GOT3 (cell line): ENCODE measurements at places on chromosomes 11 and 22.

DNA sequence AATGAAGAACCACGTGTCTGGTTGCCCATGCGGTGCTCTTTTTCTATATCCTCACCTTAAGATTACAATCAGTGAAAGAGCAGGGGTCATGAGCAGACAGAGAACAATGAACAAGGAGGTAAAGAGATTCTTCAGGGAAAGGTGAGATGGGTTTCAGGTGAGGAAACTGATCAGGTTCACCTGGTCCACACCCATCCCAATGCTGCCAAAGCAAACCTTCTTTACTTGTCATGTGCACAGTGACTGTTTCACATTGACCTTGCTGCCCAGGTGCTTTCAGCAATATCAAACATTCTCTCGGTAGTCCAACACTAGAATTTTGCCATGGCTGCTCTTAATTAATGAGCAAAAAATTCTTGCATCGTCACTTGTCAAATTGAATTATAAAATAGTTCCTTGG, 24.5 kb upstream of the OR9Q2 start:
- DNase-seq, result no peak

DNA sequence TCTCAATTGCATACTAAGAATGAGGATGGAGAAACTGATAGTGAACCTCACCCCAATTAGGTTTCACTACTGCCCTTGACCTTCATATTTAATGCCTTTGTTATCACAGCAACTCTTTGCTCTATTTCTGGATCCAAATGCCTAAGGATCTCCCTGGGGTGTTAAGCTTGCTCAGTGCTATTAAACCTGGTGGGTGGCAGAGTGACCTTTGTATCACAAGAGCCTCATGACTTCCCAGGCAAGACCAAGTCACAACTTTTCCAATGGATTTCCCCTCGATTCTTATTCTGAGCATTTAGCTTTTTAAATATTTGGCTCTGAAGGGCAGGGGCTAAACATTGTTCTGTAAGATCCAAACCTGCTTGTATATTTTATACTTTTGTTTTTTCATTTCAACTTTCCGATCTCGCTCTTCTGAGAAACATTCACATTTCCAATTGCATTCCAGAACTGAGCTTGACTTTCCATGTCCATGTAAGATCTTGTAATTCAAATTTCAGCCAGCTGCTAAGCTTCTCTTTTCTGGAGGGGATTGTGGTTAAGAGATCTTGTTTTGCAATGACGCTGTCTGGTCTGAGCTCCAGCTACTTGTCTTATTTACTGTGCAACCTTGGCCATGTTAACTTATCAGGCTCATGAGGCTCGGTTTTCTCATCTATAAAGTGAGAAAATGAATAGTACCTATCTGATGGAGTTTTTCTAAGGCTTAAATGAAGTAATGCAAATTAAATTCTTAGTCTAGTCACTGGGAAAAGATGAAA, 6.4 kb upstream of the EHF start:
- no peak for DNase-seq

DNA sequence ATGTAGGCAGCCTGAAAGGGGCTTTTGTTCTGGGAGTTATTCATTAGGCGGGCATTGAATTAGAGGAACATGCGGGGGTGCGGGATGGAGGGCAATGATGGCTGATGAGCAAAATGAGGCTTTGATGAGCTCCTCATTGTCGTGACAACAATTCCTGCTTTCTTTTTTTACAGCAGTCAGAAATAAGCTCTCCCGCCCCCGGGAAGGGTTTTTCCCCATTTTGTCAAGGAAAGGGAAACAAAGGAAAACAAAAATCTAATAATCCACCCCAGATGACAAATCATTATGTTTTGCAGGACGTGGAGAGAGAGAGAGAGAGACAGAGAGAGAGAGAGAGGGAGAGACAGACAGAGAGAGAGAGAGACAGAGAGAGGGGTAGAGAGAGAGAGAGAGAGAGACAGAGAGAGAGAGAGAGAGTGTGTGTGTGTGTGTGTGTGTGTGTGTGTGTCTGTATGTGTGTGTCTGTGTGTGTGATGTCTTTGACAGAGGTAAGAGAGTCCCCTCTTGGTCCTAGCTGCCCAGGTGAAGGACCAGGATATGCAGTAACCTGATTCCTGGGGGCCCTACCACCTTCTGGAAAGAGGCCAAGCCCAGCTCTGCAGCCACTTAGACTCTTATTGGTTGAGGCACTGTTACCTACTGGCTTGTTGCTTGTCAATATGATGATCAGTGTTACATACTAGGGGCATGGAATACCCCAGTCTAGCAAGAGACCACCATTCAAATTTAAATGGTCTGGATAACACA, 46.7 kb upstream of the PARVA start:
- DNase-seq, result no peak

DNA sequence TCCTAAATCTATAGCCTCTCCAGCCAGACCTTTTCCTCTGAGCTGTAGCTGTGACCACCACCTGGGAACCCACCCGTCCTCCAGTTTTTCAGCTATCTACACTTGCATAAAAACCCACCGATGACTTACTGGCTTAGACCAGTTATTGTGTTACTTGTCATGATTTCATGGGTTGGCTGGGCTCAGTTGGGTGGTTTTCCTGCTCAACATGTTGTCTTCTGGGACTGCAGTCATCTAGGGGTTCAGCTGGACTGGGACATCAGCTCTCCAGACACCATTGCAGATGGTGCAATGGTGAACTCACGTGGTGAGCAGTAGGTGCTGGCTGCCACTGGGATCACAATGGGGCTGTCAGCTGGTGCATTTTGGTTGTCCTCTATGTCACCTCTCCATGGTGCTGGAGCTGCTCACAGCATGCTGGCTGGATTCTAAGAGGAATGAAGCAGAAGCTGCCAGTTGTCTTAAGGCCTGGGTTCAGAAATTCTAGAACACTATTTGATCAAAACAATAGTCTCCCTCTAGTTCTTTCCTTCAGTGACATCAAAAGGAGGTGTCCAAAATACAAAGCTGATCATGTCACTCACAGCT, 1.3 kb upstream of the SYT13 start:
- no peak for DNase-seq

DNA sequence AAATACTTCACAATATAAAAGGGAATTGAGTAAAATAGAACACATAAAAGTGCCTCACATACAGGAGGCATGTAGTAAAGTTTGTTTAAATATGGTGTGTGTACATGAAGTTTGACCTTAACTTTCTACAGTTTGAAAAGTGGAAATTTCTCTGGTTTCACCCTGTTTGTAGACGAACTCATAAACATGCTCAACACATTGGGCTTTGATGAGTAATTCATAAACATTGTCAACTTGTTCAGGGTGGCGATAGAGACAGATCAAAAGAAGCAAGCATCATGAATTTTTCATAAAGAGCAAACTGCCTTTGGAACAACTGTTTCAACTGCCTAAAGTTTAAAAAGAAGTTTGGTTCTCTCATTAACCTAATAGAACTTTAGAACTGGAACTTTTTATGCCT, 9.1 kb downstream of the SLN start:
- DNase-seq, result no peak

- DNase-seq, result no peak
Measured at GRCh38 chr11:78940500-78941225, 366.0 kb upstream of the NARS2 start.

- DNase-seq, result no peak
Measured at GRCh38 chr11:32333320-32333991, 101.9 kb downstream of the WT1 start.

- no peak for DNase-seq
Measured at GRCh38 chr11:66178183-66178582, 90.3 kb upstream of the RAB1B start.

DNA sequence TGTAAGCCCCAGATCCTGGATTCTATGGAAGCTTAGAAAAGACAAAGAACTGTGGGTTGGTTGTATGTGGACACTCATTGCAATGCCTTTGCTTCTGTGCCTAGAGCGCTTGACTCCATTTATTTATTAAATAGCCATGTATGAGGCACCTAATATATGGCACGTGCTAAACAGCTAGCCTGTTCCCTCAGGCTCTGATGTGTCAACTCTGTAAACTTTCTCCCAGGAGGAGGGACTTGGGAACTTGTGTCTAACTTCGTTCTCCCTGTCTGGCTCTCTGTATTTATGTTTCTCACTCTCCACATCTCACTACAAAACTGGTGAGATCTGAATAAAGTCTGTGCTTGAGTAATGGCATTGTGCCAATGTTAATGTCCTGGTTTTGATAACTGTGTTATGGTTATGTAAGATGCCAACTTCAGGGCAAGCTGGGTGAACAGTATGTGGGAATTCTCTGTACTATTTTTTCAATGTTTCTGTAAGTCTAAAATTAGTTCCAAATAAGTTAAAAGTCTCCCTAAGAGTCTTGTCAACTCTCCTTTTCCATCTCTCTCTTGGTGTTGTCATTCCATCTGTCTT, 34.1 kb upstream of the ZBTB16 start:
- no peak for DNase-seq

DNA sequence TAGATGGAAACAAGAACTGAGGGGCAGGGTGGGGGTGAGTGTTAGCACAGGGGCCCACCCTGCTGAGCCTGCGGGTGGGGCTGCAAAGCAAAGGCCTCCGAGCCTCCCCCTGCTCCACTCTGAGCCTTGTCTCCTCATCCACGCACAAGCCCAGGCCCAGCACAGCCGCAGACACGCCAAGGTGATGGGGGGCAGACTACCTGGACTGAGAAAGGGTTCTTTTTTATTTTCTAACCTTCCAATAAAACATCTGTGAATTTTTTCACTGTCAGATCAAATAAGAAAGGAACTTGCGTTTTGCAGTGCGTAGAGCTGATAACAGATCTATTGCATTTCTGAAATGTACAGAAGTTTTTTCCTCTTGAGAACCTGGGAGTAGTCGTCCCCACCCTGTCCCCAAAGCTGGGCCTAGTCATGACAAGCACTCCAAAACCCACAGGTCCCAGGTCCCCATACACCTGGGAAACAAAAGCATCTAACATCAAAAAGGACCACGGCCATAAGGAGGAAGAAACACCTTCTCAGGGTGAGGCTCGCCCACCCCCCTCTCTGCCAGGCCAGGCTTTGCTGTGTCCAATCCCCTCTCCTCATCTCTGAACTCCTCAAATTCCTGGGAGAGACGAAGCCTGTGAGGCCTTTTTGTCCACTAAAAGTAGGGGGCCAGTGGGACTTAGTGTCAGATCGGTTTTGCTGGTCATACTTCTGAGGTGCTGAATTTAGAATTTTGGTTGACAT, 22.7 kb upstream of the CD5 start:
- DNase-seq, result no peak

- no peak for DNase-seq
Measured at GRCh38 chr11:123183391-123184099, 11.5 kb downstream of the CLMP start.

DNA sequence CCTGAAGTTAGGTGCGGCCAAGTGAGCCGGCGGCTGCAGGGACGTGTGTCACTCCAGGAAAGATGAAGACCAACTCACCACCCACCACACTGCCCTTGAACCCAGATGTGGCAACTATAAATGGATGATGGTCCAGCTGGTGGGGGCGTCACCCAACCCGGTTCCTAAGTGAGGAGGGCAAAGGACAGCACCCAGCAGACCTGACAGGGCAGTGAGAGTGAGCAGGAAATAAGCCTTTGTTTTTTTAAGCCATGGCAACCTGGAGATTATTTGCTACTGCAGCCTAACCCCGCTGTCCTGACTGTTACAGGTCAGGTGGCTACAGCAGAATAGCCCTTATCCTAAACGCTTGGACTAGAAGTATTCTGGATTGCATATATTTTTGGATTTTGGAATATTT, 228.9 kb downstream of the CTTN start:
- no peak for DNase-seq

DNA sequence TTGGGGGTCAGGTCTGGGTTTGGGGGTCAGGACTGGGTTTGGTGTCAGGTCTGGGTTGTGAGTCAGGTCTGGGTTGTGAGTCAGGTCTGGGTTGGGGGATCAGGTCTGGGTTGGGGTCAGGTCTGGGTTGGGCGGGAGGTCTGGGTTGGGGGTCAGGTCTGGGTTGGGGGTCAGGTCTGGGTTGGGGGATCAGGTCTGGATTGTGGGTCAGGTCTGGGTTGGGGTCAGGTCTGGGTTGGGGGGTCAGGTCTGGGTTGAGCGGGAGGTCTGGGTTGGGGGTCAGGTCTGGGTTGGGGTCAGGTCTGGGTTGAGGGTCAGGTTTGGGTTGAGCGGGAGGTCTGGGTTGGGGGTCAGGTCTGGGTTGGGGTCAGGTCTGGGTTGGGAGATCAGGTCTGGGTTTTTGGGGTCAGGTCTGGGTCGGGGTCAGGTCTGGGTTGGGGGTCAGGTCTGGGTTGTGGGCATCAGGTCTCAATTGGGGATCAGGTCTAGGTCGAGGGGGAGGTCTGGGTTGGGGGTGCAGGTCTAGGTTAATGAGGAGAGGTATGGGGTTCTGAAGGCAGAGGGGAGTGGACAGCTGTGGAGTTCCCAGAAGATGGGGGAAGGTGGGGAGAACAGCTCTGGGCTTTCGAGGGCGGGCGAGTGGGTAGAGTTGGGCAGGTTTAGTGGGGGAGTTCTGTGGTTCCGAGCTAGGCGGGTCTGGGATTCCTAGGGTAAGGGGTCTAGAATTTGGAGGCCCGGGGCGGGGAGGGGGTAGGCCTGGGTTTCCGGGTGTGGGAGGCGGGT, 629 bp downstream of the TTLL8 start:
- DNase-seq, result no peak

- no peak for DNase-seq
Measured at GRCh38 chr11:114034956-114035355, 24.6 kb upstream of the ZBTB16 start.

DNA sequence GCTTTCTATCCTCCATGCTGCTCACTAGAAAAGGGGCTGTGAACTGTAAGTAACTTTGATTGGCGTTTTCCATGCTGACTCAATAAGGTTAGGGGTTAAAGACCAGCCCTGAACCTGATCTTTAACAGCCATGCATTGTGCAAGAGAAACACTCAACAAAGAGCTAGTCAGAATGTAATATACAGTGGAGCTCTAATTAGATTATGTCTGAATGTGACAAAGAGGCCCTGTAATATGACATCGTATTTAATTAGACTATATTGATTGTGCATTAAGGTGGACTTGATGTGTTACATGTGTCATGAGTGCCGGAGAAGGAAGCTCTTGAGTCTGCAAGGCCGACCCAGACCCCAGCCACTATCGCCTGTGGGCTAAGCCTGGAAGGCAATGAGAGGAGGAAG, 70.5 kb downstream of the PKNOX2 start:
- DNase-seq, result no peak

GRCh38 chr22:46001046-46001425, 24.1 kb upstream of the WNT7B start:
- DNase-seq, result no peak

GRCh38 chr11:82631722-82632630, 101.7 kb downstream of the FAM181B start:
- no peak for DNase-seq

- no peak for DNase-seq
Measured at GRCh38 chr11:129644326-129644725, 171.3 kb upstream of the TMEM45B start.
